ENCODE measurements at places on chromosomes 5 and 9. TPM values are rescaled to one million over a fixed set of nuclear protein-coding genes. Genes with fewer than 3 reads are reported as not detected.

DNA sequence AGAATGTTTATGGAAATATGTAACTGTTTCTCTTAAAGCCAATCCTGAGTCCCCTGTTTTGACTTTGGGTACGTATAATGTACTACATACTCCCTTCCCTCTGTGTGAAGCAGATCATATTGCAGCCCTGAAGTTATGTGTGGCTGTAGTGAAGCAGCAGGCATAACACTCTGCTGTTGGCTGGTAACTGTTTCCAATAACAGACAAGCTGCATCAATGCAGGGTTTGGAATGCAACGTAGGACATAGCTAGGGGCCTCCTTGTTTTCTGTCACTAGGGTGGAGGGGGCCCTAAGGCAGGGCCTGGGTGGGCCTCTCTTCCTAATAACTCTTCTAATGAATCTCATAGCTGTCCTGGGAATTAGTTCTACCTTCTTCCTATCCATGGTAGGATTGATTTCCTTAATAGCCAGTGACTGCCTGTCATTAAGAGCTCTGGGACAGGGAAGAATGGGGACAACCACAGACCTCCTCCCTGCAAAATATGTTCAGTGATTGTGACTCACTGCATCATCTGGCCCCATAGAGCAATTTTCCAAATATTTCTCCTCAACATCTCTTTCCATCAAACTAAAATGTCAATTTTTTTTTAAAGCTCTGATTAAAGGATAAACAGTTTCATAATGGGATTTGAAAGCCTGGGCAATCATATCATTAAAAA is 129.6 kb upstream of the HMHB1 start:
- DNase-seq: no peak

DNA sequence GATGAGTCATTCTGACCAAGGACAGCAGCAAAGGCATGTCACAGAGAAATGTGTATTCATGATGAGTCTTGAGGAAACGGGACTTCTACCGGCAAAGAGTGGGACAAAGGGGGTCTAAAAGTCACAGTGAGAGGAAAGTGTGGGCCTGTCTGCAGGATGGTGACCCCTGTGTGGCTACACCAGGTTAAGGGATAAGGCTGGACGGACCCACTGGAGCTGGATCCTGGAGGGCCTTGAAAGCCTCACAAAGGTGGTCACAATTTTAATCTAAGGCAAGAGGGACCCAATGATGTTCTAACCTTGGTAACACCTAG is 176.5 kb downstream of the CDK5RAP2 start:
- no peak for DNase-seq

- DNase-seq: no peak
These were observed 17.0 kb downstream of the LARS1 start for GRCh38 chr5:146165460-146165859.

- no peak for DNase-seq
These were observed 112.5 kb upstream of the EMB start for GRCh38 chr5:50553560-50553984.

DNA sequence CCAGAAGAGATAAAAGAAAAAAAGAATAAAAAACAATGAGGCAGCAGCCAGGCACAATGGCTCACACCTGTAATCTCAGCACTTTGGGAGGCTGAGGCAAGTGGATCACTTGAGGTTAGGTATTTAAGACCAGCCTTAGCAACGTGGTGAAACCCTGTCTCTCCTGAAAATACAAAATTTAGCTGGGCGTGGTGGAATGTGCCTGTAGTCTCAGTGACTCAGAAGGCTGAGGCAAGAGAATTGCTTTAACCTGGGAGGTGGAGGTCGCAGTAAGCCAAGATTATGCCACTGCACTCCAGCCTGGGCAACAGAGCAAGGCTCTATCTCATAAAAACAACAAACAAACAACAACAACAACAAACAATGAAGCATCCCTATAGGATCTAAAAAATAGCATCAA is 121.5 kb downstream of the HMHB1 start:
- no peak for DNase-seq

DNA sequence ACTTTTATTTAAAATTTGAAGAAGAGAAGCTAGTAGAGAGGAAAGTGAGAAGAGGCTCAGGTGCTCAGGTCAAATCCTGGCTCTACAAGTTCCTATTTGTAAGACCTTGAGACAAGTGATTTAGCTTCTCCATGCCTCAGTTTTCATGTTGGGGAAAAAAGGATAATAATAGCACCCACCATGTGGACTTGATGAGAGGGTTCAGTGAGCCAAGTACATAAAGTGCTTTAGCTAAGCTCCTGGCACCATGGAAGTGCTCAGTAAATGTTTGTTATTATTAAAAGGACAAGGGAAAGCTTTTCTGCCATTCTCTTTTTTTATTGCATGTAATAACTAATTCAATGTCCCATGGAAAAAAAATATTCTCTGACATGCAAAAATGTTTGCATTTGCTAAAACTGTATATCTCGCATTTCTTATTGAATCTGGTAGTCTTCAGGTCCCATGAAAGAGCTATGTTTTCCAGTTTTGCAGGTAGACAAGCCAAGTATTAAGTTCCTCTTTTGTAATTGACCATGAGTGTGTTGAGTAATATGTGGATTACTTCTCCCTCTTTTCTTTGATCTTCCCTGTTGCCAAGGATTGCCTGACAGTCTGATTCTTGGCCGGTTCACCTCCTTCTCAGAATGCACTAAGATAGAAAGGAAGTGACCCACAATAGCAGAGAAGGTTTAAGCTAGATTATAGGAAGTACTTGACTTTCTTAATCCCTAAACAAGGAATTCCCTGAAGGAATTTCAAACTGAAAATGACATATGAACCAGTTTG is 45.6 kb upstream of the TRIM32 start:
- no peak for DNase-seq

DNA sequence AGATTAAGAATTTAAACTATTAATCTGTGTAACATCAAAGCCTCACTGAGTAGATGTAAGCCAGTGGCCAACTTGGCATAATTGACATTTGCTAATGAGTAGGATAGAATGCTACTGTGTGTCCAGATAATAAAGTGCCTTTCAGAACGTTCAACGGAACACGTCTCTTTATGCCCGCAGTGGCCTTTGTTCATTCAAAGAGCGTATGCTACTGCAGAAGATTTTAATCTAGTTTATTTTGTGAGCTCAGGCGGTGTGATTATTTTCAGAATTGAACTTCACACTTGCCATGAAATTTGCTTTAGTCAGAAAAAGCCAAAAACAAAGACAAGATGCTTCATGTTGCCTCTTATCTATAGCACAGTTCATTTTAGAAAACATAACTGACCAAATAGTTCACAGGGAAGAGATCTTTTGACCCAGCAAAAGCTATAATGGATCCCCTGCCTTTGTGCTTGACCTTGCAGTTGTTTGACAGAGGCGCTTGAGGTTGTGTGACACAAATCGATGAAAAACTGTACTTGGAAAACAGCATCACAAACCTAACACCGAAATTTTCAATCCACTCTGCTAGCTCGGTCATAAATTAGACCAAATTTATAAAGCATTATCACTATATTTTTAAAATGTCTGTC is 530.9 kb upstream of the TYRP1 start:
- no peak for DNase-seq

DNA sequence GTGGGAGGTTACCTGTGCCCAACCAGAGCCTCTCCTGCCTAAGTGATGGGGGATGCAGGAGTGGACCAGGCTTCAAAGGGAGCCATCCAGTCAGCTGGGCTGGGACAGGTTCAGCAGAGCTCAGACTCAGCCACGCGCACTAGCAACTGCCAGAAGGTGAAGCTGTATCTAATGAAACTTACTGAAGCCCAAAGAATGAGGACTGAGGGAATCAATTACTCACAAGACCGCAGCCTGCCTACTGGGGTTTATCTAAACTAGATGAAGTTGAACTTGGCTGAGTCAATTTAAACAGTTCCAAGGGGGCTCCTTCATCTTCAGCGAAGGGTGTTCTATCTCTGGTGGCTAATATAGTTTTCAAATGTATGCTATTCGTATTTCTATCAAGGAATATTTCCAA is 11.4 kb downstream of the HAND1 start:
- DNase-seq: no peak

DNA sequence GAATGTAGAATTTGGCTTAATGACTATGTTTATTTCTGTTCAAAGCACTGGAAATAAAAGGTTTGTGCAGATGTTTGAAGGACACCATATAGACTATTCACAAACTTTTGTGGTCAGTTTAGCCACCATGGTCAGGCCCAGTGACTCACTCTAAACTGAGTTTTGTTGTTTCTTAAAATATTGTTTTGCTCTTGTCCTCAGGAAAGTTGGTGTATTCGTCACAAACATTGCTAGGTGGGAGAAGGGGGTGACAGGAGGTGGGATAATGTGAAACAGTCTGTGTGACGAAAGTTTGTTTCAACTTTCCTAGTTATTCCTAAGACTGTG is 35.0 kb upstream of the LIFR start:
- no peak for DNase-seq

GRCh38 chr5:55900068-55900467 is 48.9 kb downstream of the IL31RA start:
- DNase-seq: no peak

DNA sequence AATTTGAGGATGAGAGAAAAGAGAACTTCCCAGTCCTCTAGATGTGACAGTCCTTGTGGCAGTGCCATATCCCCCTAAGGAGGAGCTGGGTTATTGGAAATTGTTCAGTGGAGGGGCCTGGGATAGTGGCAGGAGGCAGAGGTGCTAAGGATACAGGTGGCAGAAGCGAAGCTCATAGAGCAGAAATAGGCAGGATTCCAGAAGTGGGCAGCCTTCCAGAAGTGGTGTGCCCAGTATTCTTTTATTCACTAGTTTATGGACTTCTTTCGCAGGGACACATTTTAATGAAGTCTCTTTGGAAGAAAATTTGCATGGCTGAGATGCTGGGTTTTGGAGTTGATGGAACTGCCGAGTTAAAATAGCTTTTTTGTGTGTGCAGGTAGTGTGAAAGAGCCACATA is 6.8 kb downstream of the PIK3R1 start:
- DNase-seq: no peak

DNA sequence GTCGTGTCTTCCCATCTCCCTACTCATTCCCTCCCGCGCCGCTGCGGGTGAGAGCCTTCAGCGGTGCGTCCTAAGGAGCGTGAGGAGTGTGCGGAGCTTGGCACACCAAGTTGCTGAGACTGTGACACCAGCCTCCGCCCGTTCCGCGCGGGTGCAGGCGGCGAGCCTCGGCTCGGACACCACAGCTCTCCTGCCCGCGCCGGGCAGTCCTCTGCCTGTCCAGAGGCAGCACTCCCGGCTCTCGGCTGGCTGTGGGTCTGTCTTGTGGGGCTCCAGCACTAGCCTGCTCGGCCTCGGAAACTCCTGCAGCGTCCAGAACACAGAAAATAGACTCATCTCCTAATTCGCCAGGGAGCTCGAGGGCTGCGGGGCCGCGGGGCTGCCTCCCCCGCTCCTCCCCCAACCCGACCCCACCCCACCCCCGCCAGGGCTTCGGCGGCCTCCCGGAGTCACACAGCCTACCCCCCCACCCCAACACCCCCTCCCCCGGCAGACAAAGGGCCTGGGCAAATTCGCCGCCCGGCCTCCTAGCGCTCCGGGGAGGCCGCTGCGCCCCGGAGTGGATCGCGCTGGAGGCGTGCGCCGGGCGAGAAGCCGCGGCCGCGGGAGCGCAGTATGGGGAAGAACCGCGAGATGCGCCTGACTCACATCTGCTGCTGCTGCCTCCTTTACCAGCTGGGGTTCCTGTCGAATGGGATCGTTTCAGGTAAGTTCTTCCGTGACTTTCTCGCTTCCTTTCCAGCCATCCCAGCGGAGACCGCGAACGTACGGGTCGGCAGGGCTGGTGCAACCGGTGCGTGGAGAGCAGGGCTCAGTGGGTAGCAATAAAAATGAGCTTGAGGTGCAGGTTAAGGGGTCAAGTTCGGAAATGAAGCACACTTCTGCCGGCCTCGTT is at the start of gene ADAMTS19:
ADAMTS19 (plus strand) TSS at position 522 of the 895 bp plus-strand sequence; CDS start at position 616, 94 bp downstream.
- DNase-seq: peak; percentile 46

GRCh38 chr5:177446200-177447065 is at the start of gene PRR7:
PRR7 (plus strand) TSS chr5:177446814; CDS start chr5:177455068, 8,254 bp downstream.
- no peak for DNase-seq

DNA sequence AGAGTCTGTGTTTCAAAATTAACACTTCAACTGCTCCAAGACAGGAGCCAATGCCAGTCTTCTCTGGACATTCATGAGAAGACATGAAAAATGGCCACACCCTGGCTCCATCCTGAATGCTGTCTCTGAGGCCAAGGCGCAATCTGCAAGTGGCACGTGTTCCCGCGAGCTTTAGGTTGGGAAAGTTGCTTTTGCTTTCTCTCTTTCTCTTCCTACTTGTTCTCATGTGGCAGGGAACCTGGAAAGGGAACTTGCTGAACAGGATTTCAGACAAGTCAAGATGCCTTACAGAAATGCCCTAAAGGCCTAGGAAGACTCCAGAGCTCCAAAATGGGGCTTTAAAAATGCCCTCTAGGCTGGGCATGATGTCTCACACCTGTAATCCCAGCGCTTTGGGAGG is 91.9 kb upstream of the OTULINL start:
- DNase-seq: no peak

GRCh38 chr5:155050384-155051019 is 36.9 kb downstream of the KIF4B start:
- no peak for DNase-seq

DNA sequence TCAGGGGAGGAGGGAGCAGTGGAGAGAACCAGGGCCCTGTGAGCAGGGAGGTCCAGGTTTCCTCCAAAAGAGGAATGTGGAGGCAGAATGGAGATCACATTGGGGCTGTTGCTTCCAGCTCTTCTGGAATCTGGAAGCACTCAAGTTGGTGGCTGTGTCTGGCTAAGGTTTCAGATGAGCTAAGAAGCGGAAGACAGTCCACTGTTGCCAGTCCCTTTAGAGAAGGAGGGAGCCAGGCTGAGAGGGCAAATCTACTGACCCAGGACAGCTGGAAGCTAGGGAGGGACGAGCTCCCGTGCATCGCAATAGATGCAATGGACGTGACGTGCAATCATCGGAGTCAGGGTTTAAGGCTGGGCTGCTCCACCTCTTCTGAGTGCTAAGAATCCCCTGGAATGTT is 71.2 kb downstream of the TENT4A start:
- DNase-seq: no peak

DNA sequence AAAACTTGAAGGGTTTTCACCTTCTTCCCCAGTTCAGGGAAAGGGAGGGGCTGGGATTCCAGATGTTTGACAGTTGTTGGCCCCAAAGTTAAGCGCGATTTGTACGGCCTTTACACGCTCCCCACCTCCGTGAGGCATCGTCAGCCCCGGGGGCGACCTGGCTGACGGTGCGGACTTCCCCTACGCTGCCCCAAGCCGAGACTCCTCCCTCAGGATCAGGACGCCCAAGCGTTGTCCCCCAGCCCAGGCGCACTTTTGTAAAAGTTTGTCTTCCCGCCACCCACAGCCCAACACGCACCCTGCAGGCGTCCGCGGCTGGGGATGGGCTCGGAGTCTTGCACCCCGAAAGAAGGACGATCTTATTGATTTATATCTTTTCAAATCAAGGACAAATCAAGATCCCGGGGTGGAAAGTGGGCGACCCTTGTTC is 713 bp downstream of the MOB3B start:
- DNase-seq: peak; percentile 58

The ATOSB gene
- 11.5 TPM for total RNA-seq

The PFN3 gene
- not detected for total RNA-seq

The ARL14EPL gene
- total RNA-seq: not detected

The SCAMP1 gene
- 41.1 TPM for total RNA-seq

The SLC6A19 gene
- not detected for total RNA-seq
